ENCODE measurements at places on chromosomes 4 and X.

- DNase-seq: no peak
Measured at GRCh38 chr4:152100379-152101201, 339.8 kb upstream of the GATB start.

DNA sequence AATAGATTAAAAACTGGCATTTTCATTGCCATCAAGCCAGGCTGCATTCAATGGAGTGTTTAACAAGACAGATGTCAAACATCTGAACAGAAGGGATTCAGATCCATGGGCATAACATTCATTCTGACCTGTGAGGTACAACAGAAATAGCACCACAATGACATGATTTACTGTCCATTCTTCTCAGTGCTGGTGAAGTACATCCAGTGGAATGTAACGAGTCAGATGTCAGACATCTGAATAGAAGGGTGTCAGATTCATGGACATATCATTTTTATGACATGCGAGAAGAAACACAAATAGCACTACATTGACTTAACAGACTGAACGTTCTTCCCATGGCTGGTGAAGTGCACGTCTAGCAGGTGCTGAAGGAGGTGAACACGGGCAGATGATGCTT is 186.4 kb downstream of the PPP4R3C start:
- no peak for DNase-seq

GRCh38 chrX:82412858-82413257 is 1095.2 kb upstream of the POU3F4 start:
- DNase-seq: no peak

DNA sequence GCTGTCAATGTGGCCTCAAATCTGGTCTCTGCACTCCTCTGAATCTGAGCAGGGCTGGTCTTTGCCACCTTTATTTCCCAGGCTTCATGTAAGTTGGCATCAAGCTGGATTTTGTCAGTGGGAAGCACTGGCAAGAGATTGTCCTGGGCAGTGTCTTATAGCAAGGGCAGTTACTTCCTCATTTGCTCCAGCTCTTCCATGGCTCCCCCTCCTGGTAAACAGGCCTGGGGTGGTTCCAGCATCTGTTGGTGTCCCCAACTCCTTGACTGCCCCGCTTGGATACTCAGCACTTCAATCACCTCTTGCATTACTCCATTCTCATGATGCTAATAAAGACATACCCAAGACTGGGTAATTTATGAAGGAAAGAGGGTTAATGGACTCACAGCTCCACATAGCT is 15.0 kb upstream of the REST start:
- no peak for DNase-seq

GRCh38 chr4:169024762-169025161 is 14.7 kb upstream of the CBR4 start:
- DNase-seq: peak; percentile 44

DNA sequence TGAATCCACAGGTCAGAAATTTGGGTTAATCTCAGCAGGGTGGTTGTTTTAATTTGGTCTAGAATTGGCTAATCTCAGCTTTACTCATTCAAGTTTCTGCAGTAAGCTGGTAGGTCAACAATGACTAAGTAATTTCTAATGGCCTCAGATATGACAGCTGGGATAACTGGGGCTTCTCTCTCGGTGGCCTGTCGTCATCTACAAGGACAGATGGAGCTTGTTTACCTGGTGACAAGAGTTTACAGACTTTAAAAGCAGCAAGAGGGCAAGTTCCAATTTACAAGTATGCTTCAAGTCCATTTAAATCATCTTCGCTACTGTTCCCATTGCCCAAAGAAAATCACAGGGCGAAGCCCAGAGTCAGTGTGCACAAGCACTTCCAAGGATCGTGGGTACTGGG is 453.9 kb downstream of the PDHA2 start:
- peak; percentile 16 for DNase-seq
